ENCODE measurements at places on chromosomes 11 and 22.
A peak's percentile ranks its signal among the peaks of the same experiment; 100 is the strongest.

DNA sequence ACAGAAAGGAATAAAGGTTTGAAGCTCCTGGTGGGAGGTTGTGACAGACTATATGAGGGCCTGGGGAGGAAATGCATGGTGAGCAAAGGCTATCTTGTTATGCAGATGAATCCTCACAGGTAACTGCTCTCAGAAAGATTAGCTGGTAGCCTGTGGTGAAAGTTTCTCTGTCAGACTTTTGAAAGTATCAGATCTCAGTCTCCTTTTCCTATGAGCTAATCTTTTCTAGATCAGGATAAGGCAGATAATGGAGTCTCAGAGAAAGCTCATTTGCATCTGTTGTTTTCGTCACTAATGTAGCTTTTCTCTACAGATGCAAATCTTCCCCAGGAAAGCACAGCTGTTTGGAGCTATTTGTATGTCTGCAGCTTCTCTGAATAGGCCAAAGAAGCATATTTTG, 21.0 kb upstream of the OR6X1 start:
- DNase-seq = no peak

DNA sequence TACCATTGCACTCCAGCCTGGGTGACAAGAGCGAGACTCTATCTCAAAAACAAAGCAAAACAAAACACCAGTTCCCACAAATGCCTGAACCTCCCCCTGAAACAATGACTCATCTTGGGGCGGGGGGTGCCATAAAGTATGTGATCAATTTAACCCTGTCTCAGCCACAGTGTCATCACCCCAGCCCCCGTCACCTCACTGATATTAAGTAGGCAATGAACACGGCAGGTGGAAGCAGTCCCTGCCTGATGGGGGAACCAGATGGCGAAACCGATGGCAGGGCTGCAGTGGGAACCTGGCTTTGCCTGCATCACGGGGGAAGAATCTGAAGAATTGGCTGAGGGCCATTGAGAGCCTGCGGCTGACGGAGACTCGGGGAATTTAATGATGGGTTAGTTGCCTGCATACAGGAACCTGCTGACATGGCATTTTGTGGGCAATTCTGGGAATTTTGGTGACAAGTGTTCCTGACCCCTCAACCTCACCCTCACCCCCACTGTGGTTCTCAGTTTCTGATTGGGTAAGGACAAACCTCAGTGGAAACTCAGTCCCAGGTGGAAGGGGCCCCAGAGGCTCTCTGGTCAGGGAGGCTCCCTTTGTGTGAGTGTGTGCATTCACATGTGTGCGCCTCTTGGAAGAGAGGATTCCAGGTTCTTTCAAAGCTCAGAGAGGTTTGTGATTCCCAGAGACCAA, 39.1 kb upstream of the SHISAL1 start:
- no peak for DNase-seq

DNA sequence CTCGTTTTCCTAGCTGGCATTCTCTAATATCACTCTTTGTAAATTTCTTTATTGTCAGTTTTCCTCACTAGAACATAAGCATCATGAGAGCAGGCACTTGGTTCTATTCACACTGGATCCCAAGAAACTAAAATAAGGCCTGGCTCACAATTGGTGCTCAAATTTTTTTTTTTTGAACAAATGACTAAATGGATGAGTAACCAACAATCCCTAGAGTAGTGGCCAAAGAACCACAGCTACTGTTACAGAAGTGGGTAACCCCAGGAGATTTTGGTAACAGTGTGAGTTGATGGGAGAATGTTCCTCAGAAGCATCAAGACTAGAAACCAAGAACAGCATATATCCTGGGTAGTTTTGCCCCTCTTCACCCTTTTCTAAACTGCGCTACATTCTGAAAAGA, 572.6 kb downstream of the INSC start:
- no peak for DNase-seq

DNA sequence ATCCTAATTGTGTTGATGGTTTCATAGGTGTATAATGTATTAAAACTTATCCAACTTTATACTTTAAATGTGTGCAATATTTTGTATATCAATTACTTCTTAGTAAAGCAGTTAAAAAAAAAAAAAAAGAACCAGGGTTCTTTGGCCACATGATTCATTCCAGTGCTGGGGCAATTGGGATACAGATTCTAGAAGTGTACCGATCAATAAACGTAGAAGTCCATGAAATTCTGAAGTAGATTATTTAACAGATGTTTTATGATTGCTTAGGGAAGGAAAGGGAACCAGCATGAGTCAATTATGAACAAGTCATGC, 51.0 kb downstream of the MAPK1 start:
- no peak for DNase-seq

DNA sequence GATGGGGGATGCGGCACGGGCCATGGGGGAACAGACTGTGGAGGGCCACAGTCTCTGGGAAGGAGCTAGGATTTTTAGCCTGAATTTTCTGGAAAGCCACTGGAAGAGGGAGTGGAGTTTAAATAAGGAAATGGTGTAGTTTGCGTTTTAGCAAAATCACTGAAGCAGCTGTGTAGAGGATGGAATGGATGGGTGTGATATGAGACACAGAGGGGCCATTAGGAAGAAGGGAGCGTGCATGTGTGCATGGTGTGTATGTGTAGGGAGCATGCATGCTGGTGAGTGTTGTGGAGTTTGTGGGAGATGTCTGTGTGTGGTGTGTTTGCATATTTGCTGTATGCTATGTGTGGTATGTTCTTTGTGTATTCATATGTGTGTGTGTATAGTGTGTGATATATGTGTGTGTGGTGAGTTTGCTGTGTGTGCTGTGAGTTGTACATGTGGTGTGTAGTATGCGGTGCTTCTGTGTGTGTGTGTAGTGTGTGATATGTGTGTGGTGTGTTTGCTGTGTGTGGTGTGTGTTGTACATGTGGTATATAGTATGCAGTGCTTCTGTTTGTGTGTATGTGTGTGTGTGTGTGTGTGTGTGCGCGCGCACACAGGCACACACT, 67.6 kb downstream of the FBXO7 start:
- no peak for DNase-seq

DNA sequence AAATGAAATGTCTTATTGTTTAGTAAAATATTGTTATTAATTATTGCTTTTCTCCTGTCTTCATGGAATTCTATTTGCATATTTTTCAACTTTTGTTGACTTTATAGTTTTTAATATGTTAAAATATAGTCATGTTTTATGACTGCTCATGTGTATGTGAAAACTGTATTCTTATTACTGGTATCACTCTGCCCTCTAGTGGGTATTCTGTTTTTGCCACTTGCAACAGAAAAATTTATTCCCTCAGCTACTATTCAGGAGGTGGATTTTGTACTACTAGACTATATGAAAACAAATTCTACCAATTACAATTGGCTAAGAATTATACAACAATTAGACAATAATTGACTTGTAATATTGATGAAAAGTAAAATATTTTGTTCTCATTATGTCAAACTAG, 45.0 kb downstream of the OR4C6 start:
- no peak for DNase-seq

- DNase-seq = no peak
Measured at GRCh38 chr22:48919187-48919590, 908.5 kb downstream of the BRD1 start.

GRCh38 chr22:50032109-50032871, 19.7 kb upstream of the IL17REL start:
- no peak for DNase-seq

GRCh38 chr11:11476499-11476898, 123.4 kb upstream of the CSNK2A3 start:
- DNase-seq = no peak

DNA sequence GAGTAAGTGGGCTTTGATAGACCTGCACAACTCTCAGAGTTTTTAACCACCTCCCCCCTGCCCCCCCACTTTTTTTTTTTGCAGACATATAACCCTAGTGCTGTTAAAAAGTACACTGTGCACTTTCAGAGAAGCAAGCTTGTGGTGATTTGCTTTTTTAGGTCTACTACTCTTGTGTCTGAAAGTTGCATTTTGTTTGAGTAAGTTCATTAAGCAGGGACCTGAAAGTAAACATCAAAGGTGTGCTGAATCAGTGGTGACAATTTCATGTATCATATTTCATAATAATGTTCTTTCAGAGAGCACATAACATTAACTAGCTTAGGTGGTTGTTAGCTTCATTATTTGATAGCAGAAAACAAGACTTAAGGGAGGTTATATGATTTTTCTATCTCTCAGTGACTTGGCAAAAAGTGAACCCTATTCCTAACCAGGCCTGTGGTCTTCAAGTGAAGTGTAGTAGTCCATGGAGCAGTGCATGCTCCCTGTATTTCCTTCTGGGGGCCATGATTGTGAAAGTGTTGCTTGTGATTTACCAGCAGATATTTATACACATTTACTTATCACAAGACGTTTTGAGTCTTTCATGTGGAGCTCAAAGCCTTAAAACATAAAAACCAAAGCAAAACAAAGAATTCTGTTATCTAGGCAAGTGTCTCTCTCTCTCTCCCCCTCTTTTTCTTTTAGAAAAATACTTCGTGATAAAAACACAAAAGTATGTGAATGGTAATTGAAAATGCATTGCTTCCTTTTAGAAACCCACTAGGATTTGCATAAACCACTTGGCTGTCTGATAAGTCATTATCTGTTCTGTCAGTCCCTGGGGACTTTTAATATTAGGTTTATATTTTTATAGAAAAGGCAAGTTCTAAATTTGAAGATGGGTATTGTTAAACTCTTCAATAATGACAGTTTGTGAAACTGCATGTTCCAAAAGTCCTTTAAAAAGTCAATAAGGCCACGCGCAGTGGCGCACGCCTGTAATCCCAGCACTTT, 7.5 kb upstream of the RAG2 start:
- DNase-seq = no peak

DNA sequence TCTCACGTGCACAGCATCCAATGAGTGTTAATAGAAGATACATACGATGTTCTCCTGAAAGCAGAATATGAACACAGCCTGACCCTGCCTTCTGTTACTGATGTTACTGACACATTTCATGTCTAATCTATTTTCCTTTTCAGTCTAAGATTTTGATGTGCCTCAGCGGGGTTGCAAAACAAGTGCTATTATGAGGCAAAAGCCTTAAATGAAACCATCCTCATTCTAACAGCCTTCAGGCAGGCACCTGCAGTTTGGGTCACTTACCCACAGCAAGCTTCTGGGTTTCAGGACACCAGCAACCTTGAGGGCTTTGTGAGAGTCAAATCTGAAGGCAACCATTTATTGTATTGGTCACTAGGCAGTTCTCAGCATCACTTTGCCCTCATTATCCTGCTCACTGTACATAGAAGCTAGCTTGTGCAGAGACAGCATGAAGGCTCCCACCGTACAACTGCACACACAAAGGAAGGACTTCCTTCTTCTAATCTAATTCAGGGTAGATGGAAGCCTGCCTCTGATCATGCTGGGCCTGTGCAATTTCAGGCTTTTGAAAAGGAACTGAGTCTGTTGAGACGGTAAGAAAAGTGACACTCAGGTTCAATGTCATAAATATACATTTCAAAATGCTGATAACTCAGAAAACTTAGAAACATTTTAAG, 183.2 kb upstream of the PITPNB start:
- DNase-seq = no peak

- DNase-seq = no peak
Measured at GRCh38 chr11:101706541-101706940, 122.7 kb upstream of the TRPC6 start.

GRCh38 chr22:23581260-23581650, 1.2 kb upstream of the IGLL1 start:
- no peak for DNase-seq

GRCh38 chr11:74453373-74453975, 13.9 kb downstream of the KCNE3 start:
- peak; percentile 33 for DNase-seq

GRCh38 chr11:132993991-132994502, 538.3 kb downstream of the OPCML start:
- DNase-seq = no peak

DNA sequence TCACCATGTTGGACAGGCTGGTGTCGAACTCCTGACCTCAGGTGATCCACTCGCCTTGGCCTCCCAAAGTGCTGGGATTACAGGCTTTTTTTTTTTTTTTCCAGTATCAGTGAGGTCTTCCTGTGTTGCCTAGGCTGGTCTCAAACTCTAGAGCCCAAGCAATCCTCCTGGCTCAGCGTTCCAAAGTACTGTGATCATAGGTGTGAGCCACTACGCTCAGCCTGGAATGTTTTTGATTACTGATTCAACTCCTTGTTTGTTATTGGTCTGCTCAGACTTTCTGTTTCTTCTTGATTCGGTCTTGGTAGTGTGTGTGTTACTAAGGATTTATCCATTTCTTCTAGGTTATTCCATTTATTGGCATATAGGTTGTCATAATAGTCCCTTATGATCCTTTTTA, 31.3 kb downstream of the NAGA start:
- no peak for DNase-seq

DNA sequence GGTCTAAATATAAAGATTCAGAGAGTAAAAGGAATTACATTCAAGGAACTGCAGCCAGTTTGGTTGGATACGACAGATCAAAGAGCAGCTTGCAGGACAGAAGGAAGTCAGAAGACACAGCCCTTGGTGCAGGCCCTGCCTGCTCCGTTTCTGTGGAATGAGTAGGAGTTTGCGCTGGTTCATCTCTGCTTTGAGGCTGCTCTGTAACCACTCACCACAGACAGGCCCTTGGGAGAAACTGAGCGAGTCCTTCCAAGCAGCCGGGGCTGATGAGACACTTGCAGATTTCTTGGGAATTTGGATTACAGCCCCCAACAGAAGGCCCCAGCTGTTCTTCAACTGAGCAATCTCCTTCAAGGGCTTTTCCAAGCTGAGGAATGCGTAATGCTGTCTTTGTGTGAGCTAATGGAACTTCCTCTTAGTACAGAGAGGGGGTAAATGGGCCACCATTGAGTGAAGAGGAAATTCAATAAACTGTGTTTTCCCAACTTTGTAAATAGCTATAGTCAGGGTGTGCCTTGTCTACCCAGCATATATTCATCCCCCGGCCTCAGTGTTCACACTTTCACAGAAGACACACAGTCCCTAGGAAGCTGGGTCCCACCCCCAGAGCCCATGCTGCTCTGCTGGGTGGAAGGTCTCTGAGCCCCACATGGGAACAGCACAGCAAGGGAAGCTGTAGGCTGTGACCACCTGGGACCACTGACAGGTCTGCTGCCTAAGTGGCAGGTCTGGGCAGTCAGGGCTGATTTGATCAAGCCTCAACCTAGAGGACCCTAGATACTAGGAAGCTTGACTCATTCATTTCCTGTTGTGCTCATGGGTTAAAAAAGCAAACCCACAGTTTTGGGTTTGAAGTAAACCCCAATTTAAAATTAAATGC, 16.6 kb downstream of the IL10RA start:
- DNase-seq = no peak

GRCh38 chr22:23200898-23201297, 20.6 kb downstream of the BCR start:
- no peak for DNase-seq

DNA sequence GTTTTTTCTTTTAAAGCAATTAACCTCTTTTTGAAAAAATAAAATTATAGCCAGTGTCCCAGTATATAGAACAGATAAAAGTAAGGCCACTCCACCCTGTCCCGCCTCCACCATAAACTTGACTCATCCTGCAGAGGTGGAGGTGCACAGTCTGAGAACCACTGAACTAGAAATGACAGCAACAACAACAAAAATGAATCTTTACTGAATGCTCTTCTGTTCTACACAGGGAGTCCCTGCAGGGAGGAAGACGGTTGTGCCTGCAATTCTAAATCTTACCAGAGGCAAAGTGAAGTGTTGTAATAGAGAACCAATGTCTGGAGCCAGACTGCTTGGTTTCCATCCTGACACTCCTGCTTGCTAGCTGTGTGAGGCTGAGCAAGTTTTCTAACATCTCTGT, 162.3 kb downstream of the FBXO7 start:
- no peak for DNase-seq

GRCh38 chr11:19676475-19677380, 35.9 kb upstream of the NAV2 start:
- DNase-seq = no peak

- DNase-seq = no peak
Measured at GRCh38 chr11:121426476-121427399, 25.4 kb upstream of the SORL1 start.

- no peak for DNase-seq
Measured at GRCh38 chr11:87401653-87402052, 363.9 kb downstream of the TMEM135 start.
